ENCODE measurements at places on chromosomes 13 and 19.
A peak's percentile ranks its signal among the peaks of the same experiment; 100 is the strongest.

GRCh38 chr13:52359534-52359933, 46.4 kb downstream of the THSD1 start:
- DNase-seq = no peak

DNA sequence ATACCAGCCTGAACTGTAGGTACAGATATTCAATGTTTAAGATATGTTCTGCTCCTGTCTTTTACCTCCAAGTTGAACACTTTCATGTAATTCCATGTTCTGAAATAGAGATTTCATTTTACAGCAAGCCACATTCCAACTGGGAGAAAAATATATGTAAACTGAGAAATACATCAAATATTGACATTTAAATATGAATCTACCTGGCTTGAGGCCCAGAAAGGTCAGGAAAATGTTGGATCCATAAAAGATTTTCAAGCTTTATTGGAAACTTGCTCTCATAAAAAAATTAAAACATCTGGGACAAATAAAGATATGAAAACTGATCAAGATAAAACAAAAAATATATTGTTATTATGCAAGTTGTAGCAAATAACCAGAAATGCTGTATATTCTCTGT, 1078.7 kb upstream of the ATXN8OS start:
- no peak for DNase-seq

DNA sequence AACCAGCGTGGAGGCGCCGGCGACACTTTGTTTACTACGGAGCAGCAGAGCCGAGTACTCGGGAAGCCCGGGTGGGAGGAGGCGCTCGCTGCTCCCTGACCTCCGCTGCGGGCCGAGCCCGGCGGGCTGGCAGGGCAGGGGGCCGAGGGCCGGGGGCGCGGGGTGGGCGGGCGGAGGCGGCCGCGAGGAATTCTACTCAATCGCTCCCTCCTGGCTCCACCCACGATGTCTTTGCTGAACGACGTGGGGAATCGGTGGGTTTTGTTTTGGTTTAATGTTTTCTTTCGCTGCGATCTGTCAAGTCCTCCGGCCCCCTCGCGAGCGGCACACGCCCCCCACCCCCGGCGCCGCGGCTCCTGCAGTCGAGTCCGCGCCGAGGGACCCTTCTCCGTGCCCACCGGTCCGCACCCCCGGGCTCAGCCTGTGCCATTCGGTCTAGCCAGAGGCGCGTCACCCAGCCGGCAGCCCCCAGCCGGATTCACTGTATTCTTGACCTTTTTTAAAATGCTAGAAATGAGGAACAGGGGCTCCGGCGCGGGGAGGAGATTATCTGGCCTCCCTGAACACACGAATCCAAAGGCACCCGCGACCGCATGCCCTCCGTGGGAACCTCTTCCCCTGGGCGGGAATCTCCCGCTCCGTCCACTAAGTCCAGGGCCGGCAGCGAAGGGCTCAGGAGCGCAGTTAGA, 636 bp upstream of the FOXO1 start:
- DNase-seq = peak; percentile 70

DNA sequence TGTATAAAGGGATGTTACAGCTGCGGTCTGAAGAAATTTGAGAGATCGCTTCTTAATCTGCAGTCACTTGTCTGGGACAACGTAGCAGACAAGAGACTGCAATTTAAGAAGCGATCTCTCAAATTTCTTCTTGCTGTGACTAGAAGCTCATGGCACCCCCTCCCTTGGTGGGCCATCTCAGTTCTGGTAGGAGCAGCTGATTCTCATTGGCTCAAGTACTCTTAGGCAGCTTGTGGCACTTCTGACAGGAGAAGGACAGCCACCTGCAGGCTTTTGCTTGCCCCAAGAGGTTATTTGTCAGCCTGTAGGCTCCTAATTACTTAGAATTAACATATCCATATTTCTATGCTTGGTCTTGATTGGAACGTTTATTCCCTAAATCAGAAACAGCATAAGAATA, 503.0 kb downstream of the DCT start:
- peak; percentile 13 for DNase-seq

Measured in GM23338 (cell line).